ENCODE measurements at places on chromosomes 11 and 22.

- DNase-seq = no peak
Measured at GRCh38 chr11:32396331-32396730, 39.0 kb downstream of the WT1 start.

GRCh38 chr11:71282581-71283351 lies 30.4 kb upstream of the SHANK2 start:
- DNase-seq = no peak

DNA sequence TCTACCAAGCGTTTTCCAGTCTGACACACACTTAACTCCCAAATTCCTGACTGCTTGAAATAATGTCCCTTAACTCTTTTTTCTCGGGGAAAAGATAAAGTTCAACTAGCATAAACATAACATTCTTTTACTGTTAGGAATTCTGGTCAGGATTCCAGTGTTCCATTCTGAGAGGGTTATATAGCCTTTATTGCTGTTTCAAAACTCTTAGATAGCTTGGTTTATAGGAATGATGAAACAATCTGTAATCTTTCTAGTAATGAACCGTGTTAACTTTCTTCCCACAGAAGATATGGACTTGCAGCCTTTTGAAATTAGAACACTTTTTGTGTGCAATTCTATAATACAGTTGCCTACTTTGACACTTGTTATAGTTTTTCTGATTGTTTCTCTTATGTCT lies 8.6 kb downstream of the REXO2 start:
- DNase-seq = no peak

DNA sequence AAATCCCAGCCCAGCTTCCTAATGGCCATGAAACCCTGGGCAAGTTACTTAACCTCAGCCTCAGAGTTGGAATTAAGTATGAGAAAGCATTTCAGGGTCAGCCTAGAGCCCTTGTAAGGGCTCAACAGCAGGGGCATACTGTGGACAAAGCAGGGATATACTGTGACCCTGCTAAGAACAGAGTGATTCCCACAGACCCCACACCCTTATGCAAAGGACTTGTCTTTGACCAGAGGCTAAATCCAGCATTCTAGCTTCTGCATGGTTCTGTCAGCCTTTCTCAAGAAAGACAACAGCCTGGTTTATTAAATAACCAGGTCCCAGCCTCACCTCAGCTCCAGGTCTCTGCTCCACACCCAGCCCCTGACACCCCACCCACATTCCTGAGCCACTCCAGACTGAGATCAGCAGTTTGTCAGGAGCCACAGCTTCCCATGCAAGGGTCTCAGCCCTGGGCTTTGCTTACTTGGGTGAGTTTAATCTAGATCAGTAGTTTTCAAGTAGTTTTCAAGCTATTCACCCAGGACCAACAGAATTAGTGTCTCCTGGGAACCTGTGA lies 69.2 kb downstream of the GALNT18 start:
- no peak for DNase-seq

DNA sequence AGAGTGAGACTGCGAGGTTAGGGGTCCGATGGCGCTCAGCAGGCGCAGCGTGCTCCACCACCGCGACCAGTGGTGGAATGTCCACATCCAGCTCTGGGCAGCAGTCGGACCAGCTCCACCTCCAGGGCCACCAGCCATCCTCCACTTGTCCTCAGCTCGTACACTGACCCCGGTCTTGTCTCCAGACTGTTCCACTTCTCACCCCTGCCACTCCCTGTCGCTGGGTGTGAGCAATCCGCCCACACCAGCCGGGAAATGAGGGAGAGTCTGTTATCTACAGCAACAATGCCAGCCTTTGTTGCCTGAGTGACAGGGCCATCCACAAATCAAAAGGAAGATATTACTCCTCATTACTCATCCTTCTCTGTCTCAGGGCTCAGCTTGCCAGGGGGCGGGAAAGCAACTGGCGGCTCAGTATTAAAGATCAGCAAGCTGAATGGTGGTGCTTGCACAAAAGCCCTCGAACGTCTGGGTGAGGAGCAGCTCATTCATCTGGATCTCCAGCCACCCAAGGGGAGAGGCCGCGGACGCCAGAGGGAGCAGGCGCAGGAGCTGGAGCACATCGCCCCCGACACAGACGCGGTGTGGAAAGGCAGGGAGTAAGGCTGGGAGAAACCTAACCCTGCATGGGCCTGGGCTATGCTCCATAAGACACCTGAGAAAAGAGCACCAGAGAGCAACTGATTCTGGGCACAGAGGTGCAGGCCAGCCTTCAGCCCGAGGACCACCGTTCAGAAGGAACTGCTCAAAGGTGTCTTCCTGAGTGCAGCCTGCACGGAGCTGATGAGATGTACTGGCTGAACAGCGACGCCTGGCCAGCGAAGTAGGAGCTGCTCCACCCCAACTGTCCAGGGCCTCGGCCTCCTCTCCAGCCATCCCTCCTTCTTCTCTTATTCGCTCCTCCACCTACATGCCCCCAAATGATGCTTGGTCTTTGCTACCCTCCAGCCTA lies 21.9 kb downstream of the IGSF9B start:
- DNase-seq = no peak

- DNase-seq = no peak
Measured at GRCh38 chr22:46178755-46179505, 28.6 kb downstream of the PPARA start.

- no peak for DNase-seq
Measured at GRCh38 chr11:74011360-74012073, 2.6 kb upstream of the UCP3 start.
